ENCODE measurements at places on chromosomes 2 and 18.

DNA sequence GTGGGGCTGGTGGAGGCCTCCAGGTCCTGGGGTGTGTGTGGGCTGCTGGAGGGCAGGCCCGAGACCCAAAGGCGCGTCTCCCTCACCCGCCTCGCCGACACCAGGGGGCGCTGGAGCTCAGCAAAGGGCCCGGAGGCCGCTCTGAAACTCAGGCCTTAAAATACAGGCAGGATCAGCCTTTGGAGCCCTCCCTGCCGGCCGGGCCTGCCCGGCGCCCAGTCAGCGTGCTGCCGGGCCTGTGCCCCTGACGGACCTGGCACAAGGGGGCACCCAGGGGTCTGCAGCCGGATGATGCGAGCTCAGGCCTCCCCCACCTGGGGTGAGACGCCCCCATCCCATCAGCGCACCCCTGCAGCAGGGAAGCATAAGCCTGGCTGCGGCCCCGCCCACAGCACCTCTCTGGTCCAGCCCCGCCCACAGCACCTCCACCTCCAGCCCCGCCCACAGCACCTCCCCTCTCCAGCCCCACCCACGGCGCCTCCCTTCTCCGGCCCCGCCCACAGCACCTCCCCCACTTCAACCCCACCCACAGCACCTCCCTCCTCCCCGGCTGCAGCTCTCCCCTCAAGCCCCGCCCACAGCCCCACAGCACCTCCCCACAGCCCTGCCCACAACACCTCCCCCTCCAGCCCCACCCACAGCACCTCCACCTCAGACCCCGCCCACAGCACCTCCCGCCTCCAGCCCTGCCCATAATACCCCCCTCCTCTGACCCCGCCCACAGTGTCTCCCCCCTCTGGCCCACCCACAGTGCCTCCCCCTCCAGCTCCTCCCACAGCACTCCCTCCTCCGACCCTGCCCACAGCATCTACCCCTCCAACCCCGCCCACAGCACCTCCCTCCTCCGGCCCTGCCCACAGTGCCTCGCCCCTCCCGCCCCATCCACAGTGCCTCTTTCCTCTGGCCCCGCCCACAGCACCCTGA lies 92.8 kb upstream of the OTOS start:
- no peak for DNase-seq

DNA sequence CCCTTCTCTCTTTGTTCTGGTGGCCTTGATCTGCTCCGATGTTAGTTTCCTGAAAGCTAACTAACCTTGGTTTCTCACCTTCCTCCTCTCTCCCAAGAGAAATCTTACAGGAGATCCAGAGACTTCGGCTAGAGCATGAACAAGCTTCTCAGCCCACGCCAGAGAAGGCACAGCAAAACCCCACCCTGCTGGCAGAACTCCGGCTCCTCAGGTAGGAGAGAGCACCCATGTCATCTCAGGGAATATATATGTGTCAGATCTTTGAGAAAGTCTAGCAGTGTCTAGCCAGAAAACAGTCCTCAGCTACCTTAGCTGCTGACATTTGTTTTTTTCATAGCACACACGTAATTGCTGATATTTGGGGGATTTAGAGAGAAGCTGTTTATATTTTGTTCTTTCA lies 148.1 kb downstream of the DTNA start:
- DNase-seq: no peak

- no peak for DNase-seq
Measured at GRCh38 chr18:10052871-10053270, 139.1 kb downstream of the VAPA start.

DNA sequence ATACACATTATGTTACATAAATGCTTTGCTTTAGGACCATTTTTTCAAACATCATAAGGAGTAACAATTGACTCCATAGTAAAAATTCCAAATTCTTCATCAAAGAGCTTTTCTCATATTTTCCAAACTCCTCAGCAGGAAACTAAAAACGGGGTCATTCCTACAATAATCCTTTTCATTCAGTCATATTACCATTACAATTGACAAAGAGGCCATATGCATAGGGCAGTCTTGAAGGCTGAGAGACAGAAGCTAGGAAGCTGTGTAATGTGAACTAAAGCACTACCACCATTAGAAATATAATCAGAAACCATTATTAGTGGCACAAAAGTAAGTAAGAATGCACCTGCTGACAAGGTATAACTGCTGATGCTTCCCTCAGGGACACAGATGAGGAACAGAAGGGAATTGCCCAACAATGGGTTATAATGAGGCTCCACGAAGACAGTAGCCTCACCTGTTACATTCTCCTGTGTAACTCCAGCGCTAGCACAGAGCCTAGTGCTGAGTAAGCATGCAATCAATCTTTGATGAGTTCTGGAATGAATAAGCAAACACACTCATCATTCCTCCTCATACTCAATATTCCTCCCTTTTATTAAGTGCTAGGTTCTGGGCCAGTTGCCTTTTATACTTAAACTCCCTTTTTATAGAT lies 942.3 kb downstream of the CPS1 start:
- DNase-seq: no peak

DNA sequence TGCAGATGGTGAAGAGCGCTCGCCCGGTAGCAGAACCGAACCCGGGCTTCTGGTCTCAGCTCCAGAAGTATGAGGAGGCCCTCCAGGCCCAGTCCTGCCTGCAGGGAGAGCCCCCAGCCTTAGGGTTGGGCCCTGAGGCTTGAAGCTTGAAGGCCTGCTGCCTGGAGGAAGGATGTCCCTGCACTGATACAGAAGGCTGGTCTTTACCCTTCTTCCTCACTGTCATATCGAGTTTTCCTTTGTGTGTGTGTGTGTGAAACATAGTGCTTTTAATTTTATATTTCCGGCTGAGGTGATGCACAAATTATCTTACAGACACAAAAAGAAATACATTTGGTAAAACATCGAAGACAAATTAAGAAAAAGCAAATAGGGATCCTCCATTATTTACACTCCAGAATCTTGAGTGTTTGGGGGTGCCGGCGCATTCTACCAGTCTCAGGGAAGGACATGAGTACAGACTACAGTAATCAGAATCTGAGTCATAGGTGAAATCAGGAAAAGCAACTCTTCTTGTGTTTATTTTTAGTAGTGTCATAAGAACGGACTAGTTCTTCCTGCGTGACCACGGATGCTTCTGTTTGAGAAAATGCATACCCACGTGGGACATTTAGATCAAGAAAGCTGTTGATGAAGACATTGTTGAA lies 1.3 kb downstream of the DUSP28 start:
- no peak for DNase-seq

DNA sequence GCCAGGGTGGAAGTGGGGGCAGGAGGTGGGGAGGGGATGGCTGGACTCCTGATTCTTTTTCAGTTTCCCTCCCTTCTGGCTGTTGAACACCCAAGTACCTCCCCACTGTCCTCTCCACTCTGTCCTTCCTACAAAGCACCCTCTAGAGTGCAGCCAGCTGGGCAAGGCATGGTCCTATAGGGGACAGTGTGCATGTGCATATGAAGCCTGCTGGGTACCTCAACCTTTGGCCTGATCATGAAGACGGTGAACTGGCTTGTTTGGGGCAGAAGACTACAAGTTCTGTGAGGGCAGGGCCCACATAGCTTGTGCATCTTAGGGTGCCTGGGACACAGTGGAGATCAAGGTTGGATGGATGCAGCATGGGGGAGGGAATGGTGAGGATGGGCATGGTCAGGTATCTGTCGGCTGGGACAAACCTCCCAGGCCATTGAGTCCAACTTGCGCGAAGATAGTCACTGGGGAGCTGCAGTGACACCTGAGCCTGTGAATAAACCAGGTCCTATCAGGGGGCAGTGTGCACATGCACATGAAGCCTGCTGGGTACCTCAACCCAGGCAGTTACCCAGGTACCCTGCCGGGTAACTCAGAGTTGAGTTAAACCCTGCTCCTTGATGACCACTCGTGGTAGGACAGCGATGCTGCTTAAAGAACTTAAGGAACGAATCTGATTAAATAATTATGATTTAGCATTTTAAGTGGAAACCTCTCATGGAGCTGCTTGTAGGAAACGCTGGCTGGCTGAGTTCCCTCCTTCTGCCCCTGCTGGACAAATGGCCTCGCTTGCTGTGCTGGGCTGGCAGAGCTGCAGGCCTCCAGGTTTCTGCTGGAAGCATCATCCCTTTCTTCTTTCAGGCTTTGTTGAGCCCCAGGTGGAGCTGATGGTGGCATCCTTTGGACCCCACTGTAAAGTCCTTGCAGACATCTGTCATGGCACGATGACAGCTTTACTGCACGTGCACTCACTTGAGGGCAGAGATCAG lies 84.0 kb downstream of the POLR1A start:
- no peak for DNase-seq

DNA sequence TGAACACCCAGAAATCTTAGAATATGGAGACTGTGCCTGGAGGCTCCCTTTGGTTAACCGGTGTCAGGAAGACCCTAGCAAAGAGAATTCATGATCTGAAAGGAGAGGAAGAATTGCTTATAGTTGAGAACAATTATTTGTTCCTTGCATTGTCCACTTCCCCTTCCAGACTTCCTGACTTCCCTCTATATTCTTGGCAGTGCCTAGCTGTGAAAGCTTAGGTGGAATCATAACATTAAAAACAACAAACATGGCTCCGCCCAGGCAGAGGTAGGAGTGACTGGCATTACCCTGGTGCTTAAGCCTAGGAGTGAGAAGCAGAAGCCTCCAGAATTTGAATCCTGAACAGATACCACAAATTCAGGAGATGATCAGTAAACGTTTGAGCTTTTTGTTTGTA lies 1.9 kb downstream of the TTL start:
- DNase-seq: no peak

- no peak for DNase-seq
Measured at GRCh38 chr2:88091943-88092342, 24.3 kb downstream of the SMYD1 start.

GRCh38 chr2:215737477-215737876 lies 275.9 kb downstream of the MREG start:
- DNase-seq: no peak

DNA sequence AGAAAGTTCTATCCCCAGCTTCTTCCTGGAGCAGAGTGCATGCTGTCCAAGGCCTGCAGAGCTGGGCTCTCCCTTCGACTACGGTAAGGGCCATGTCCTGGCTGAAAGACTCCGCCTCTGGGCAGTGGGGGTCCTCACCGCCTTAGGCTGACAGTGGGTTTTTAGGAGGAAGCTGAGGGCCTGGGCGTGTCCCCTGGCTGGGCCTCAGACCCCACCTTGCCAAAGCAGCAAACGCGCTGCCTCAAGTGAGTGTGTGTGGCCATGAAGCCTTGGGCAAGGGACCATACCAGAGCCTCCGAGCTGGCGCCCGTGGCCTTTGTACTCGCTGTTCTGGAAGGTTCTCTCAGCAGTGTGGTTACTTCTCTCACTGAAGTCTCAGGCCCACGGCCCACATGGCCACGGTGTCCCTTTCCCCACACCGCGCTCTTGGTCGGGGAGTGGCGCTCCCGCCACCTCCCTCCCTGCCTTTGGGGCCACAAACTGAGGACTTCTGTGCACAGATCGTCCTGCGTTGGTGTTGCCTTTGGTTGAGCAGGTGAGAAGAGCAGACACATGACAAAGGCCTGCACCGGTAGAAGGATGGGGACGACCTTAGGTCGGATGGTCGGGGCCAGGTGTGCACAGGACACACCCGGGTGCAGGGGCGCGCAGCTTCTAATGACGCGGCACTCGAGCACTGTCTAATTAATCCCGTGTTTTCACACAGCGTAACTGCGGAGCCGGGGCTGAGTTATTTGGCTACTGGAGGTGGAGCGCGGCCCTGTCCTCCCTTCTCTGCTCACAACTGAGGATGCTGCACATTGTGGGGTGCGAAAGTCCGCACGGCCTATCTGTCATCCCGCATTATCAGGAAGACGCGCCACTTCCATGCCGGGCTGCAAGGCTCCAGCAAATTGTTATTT lies 121.6 kb downstream of the PTGR3 start:
- no peak for DNase-seq

- no peak for DNase-seq
Measured at GRCh38 chr2:233271693-233272092, 20.2 kb downstream of the ATG16L1 start.

DNA sequence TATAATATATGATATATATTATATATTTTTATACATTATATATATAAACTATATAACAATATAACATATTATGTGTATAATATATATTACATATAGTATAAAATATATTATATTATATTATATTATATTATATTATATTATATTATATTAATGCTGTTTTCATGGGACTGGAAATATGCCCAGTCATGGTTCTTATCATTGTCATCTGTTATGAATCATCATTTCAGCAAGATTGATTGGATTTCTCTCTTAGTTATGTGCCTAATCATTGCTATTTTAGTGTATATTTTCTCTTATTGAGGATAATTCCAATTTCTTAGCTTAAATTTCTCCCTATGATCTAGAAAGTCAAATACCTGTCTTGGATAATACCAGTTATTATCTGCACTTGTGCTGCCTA lies 617.8 kb downstream of the TRIB2 start:
- no peak for DNase-seq

GRCh38 chr18:13374096-13374467 lies 155.5 kb downstream of the LDLRAD4 start:
- no peak for DNase-seq

DNA sequence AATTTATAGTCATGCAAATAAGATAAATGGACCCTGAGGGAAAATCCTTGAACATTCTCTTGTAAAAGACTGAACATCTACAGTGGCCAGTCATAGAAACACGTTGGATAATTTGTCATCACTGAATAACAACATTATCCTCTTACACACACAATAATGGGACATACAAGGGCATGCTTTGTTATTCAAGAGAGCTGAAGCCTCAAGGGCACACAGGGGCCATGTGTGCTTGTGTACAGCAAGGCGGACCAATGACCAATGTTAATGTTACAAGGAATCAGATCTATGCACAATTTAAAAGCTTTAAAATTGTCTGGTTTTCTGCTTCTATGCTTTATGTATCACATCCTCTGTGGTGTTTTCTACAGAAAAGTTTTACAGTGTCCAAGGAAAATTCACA lies 23.7 kb downstream of the COL6A3 start:
- DNase-seq: no peak

- no peak for DNase-seq
Measured at GRCh38 chr2:148989882-148990493, 48.5 kb upstream of the LYPD6B start.

DNA sequence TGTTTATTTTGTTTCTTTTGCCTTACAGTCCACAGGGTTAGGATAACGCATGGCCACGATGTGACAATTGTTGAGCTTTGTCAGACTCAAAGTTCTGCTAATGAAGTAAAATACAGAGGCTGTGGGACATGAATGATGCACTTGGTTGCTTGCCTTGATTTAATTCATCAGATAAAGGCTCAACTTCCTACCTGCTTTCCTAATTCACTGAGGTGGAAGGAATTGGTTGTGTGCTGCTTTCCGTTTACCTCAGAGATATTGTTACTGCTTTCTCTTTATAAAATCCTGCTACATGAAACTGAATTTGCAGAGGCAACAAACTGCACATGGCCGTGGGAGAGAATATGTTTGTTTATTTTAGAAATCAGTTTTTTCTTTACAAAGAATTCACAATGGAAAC lies 6.6 kb downstream of the RIT2 start:
- DNase-seq: no peak

Measured in cortex of kidney (tissue), 1 donor.